Inflammatory macrophage treated with lipopolysaccharide for 1 hour (primary cell): ENCODE measurements at places on chromosomes 7 and 10.
A peak's percentile ranks its signal among the peaks of the same experiment; 100 is the strongest.

GRCh38 chr7:13880789-13881188 is 108.7 kb downstream of the ETV1 start:
- DNase-seq = no peak

GRCh38 chr7:82389876-82390275 is 53.7 kb downstream of the CACNA2D1 start:
- DNase-seq = no peak

DNA sequence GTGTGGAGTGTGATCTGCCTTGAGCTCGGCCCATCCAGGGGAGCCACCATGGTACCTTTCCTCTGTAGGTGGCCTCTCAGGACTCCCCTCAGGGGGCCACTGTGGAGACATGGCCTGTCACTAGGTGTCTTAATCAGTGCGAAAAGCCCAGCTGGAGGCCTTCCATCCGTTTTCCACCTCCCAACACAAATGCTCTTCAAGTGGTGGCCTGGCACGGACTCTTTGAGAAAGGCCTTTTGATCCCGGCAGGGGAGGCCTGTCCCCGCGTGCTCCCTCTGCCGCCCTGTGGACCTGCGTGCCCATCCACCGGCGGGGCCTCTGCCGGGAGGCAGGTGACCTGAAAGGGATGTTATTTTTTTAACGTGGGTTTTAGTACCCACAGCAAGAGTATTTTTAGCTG is 149.5 kb downstream of the RGS10 start:
- no peak for DNase-seq

DNA sequence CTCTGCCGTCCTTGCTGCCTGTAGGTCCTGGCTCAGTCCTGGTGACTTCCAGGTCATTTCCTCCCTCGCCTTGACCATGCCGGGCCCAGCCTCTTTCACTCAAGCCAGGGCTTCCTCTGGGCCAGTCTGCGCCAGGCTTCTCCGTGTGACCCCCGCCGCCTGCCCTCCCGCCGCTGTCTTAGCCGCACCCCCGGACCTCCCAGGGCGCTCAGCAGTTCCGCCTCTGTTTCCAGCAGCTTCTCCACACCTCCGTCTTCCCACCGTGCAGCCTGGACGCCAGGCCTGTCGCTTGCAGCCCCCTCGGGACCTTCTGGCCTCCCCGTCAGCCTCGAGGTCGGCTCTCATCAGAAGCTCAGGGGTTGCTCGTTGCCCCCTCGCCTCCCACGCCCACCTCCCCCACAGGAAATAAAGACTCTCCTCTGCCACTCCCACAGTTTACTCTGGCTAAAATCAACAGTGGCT is 123.0 kb upstream of the FZD8 start:
- DNase-seq = no peak

DNA sequence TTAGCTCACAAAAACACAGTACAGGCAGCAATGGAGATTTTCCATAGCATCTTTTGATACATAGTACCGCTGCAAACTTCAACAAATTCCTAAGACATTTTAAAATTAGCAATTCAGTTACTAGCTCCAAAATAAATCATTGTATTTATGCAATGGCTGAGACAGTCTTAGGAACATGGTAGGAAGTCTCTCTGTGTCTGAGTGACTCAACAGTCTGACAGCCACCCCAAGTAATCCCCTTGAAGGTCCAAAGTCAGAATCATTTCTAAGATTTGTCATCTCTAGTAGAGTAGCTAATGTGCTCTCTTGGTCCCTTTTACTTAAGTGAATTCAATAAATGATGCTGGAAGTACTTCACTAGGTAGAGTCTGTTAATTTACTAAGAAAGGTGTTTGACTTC is 93.8 kb upstream of the NOBOX start:
- no peak for DNase-seq

DNA sequence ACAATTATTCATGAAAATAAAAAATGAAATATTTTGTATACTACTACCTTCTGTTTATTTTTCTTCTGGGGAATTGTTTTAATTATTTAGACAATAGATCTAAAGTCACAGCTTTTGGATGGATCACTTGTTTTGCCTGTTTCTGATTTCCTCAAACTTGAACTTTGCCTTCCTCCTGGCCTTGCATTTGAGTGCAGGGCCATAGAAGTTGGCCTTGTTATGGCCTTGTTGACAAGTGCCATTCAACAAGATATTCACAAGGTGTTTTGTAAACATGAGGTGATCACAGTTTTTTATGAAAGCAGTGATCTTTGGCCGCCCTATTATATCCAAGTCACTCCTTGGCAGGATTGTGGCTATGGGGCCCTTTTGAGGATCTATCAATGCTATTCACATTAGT is 4.6 kb downstream of the ZNF22 start:
- DNase-seq = no peak

DNA sequence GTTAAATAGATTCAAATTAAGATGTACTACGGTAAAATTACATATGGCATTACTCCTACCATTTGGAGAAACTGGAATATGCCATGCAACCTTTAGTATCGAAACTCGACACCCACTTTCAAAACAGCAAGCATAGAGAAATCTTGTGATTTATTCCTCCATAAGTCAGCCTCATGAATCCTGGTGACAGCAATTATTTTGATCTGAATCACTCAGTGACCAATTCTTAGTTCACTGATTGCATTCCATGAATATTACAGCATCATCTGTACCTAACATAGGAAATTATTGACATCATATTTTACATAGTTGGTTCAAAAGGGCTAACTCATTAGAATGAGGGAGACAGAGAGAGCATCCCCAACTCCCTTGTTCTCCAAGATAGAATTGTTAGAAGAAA is 89.6 kb downstream of the CACNB2 start:
- no peak for DNase-seq

- DNase-seq = peak; percentile 81
Observed at GRCh38 chr10:46282842-46283574, 3.8 kb upstream of the ANTXRL start.

GRCh38 chr10:6394084-6394483 is 186.0 kb downstream of the PRKCQ start:
- DNase-seq = no peak

DNA sequence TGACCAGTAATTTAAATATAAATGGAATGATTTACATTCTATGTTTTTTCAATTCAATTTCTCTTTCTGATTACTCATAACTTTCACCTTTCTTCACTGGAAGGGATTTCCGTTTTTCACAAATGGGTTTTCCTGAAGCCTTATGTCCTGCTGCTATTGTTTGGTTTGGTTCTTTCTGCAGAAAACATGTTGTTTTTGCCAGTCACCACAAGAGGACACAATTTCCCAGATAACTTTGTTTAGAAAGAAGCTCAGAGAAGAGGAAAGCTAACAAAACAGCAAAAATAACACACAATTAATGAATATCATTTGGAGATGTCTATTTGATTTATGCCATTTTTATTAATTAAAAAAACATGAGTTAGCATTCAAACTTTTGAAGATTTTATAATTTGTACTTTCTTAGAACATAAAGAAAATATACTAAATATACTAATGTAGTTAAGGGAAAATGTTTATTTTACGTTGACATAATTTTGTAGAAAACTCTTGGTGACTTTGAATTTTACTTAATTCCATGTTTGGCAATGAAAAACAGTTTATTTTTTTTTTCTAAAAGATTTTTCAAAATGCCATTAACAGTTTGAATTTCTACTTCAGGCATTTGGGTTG is 4.6 kb upstream of the TWIST1 start:
- peak; percentile 35 for DNase-seq

- no peak for DNase-seq
Observed at GRCh38 chr7:101088858-101089529, 3.7 kb downstream of the TRIM56 start.

DNA sequence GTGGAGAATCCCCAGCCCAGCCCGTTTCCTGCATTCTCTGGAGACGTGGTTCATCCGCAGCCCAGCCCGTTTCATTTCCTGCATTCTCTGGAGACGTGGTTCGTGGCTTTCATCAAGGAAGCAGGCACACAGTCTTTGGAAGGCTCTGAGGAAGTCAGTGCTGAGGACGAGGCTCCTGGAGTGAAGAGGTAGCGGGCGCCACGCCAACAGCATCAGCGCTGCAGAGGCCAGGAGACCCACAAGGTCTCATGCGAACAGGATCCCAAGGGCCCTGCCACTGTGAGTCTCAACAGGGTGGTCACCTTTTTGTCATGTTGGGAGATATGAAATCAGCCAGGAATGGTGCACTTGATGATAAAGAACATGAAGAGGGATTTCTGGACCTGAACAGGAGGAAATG is 12.4 kb upstream of the TCERG1L start:
- DNase-seq = no peak

DNA sequence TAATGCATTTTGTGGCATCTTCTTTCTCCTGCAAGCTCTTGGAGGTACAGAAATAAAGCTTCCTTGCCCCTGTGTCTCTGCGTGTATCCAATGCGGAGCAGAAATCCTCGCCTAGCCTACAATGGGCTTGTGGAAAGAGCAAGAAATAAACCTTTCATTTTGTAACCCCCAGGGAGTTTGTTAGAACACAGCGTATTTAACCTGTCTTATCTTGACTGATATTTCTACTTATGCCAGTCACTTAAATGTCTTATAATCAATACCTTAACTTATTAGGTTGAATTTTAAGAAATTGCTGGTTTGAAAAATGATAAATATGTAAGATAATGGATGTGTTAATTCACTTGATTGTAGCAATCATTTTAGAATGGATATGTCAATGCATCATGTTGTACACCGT is 629.8 kb upstream of the IGFBP3 start:
- no peak for DNase-seq

- no peak for DNase-seq
Observed at GRCh38 chr7:35623381-35623780, 71.6 kb downstream of the HERPUD2 start.

DNA sequence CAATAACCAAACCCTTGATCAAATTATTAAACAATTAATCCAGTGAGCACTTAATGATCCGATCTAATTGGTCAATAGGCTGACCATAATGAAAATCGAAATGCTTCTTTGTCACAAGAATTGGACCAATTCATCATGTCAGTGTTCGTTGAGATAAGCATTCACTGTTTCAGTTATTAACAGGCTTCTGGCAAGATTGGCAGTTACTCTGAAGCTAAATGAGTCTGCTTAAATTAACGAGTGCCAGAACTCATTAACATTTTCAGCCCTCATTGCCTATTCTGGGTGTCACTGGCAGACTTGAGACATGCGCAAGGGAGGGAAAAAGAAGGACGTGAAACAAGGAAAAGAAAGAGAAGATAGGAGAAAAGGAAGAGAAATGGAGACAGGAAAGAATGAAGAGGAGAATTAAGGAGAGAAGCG is 30.7 kb upstream of the SLC26A3 start:
- no peak for DNase-seq

- no peak for DNase-seq
Observed at GRCh38 chr10:103990531-103990930, 23.6 kb downstream of the SLK start.

DNA sequence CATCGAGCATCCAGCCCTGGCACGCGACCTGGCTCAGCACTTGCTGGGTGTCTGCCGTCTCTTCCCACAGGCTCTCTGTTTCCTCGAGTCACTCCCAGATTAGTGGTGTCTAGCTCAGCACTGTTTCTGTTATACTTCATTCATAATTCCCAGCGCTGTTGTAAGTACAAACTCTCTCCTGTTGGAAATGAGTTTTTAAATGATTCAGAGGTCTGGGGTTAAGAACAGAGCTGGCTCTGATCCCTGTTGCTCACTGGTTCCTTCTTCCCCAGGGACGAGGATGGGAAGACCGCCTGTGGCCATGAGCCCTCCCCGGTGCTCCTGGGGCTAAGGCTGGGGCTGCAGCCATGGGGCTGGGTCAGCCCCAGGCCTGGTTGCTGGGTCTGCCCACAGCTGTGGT is 17.3 kb upstream of the C10orf95 start:
- DNase-seq = no peak

GRCh38 chr10:124465003-124465776 is 3.6 kb downstream of the LHPP start:
- no peak for DNase-seq

GRCh38 chr10:6162589-6163356 is 40.0 kb upstream of the PFKFB3 start:
- no peak for DNase-seq

DNA sequence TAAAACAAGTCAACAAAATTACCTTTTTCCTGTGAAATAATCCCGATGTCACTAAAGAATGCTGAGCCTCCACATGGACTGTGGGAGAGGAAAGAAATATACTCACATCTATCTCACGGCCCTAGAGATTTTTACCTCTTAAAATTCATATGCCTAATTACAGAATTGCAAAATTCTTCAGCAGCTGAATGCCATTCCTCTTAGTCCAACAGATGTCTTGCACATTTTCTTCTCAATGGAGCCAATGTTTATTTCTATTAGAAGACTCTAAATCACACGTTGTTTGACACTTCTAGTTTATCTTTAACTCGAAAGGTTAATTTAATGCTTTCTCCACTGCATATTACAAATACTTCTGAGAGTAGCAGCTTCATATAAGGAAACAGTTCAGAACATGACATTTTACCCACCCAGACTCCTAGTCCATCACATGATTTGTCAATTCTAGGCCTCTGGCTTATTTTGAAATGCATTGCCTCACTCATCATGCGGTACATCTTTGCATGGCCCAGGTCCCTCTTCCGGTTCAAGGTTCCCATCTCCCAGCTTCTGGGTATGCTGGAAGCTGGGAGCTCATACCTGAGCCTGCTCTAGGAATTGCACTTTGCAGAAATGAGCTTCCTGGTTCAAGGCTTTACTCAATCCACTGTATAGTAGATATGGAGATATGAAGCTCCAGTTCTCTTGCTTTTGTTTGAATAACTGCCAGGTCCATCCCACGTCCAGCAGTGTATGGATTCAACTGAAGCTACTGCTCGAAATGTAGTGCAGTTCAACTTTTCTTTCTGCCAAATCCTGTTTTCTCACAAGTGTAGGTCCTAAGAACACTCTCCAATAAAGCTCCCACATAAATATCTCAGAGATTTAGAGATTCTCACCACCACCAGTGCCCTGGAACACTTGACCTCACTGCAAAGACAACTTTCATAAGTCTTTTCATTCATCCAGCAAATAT is 306.2 kb downstream of the GPR37 start:
- DNase-seq = no peak

DNA sequence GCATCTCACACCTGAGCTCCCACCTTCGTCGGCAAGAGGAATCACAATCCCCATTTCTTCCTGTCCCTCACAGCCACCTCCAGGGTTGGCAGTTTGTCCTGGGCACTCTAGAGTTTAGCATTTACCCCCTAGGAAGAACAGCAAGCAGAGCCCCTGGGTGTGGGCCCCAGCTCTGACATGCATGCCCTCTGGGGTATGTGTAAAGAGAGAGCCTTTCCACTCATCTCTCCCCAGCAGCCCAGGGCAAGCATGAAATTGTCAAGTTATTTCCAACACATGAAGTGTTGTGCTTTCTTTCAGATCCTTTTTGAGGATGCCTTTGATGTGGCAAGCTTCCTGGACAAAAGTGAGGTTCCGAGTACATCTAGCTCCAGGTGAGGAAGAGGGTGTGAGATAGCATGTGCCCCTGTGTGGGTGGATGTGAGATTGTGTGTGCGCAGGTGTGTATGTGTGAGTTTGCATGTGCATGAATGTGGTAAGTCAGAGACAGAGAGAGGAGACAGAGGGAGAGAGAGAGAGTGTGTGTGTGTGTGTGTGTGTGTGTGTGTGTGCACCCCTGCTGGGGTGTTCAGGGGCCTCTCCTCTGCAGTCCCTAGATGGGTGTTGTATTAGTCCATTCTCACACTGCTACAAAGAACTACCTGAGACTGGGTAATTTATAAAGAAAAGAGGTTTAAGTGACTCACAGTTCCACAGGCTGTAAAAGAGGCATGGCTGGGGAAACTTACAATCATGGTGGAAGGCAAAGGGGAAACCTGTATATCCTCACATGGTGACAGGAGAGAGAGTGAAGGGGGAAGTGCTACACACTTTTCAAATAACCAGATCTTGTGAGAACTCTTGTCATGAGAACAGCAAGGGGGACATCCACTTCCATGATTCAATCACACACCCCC is 18.1 kb downstream of the STRA8 start:
- peak; percentile 62 for DNase-seq
